PC-3 (cell line): ENCODE measurements at places on chromosomes 7 and 10. TPM values are rescaled to one million over a fixed set of nuclear protein-coding genes. Genes with fewer than 3 reads are reported as not detected.

- DNase-seq: no peak
These were observed 107.4 kb downstream of the CLEC2L start for GRCh38 chr7:139630643-139631519.

DNA sequence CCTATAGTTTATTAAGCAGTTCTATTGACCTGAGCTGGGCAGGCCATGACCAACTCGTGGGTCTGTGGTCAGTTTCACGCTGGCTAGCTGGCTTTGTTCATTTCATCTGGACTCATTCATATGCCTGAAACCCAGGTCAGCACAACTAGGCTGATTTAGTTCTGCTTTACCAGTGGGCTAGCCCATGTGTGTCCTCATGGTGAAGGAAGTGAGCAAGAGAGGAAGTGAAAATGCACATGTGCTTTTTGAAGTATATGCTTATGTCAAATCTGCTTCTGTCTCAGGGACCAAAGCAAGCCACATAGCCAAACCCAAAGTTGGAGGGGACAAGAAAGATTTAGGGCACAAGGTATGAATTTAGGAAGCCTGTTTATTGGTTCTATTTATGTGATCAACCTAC, 154.5 kb downstream of the RNF133 start:
- no peak for DNase-seq

The PHKG1 gene
- 0.75 and 1.3 TPM in 2 replicates for total RNA-seq

DNA sequence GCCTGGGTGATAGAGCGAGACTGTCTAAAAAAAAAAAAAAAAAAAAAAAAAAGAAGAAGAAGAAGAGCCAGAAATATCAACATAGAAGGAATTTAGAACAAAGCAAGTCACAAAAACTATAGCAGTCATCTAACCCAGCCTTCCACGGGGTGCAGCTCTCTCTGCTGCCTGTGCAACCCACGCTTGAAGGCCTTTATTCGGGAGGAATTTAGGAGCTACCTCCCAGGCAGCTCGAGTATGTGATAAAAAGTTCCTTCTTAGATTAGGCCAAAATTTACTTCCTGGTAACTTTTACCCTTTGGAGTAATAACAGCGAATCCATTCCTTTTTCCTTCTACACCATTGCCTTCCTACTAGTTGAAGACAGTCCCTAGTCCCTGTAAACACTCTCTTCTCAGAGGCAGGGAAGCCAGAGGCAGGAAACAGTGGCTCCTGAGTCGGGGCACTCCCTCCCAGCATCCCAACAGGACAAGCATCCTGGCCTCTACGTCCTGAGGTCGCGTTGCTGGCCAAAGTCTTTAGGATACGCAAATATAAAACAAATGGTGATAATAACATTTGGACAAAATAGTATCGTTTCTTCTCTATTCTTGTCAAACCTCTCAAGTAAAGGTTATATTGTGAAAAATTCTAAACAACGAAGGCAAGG, 109.3 kb upstream of the KMT2C start:
- DNase-seq: no peak

GRCh38 chr10:132396494-132397035, 435 bp upstream of the PWWP2B start:
- peak; percentile 45 for DNase-seq

The BICC1 gene
- total RNA-seq: 11.9 and 13.9 TPM in 2 replicates

DNA sequence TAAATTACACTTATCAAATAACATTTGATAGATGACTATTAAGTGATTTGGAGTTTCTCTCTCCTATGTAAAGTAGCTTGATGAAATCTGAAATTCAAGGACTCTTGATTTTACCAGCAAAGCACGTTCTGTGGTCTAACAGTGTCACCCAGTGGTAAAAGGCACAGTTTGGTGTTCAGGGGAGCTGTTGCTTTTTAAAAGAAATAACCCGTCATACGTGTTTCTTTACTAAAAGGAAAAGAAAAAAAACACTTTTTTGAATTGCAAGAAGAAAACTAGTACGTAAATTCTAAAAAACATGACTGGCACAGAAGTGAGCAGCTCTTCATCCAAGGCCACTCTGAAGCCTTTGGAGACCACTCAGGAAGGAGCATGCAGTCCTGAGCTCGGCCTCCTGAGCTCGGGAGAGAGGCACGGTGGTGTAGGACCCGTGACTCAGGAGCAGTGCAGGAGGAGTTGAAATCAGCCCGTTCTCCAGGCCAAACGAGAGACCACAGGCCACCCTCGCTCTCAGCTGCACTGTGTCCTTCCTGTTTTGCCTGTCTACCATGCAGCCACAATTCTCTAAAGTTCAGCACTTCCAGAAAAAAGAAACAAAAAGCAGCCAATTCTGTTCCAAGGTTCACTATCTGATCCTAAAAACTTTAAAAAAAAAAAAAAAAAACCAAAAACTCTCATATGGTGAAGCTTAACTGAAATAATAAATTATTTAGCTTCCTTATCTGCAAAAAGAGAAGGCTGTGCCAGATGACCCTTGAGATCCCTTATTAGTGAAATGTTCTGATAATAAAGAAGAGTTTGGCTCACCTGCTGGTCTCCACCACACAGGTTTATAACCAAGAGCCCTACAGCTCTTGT, 212.6 kb upstream of the FRMD4A start:
- DNase-seq: no peak

The ENTPD7 gene
- total RNA-seq: 6.8 and 7.8 TPM in 2 replicates

The SUV39H2 gene
- 6.4 and 6.9 TPM in 2 replicates for total RNA-seq

- no peak for DNase-seq
These were observed 153.7 kb downstream of the GLI3 start for GRCh38 chr7:42083284-42083683.

The ASZ1 gene
- not detected in 2 replicates for total RNA-seq

The ZNF804B gene
- not detected in 2 replicates for total RNA-seq

- no peak for DNase-seq
These were observed 92.3 kb downstream of the MAD1L1 start for GRCh38 chr7:2140216-2141020.

The SFTPA1 gene
- not detected in 2 replicates for total RNA-seq

- DNase-seq: no peak
These were observed 131.1 kb upstream of the PTPRZ1 start for GRCh38 chr7:121741896-121742295.

The ADIRF gene
- total RNA-seq: 252 and 259 TPM in 2 replicates

The PARD3 gene
- 149 and 154 TPM in 2 replicates for total RNA-seq

GRCh38 chr7:157514746-157515145, 177.9 kb downstream of the DNAJB6 start:
- DNase-seq: no peak
